ENCODE measurements at places on chromosomes 3 and 15. TPM values are rescaled to one million over a fixed set of nuclear protein-coding genes. Genes with fewer than 3 reads are reported as not detected.

Gene PRTG
- 8.9 TPM for total RNA-seq

Gene ABI3BP
- 1.6 TPM for total RNA-seq

Gene PDZRN3
- not detected for total RNA-seq

Gene ZXDC
- total RNA-seq: 9.4 TPM

Gene CCRL2
- not detected for total RNA-seq

Gene THBS1
- total RNA-seq: 91.7 TPM
